ENCODE measurements at places on chromosomes 1 and 21.

GRCh38 chr1:99943223-99943794, 26.5 kb upstream of the SLC35A3 start:
- DNase-seq = peak; percentile 95

DNA sequence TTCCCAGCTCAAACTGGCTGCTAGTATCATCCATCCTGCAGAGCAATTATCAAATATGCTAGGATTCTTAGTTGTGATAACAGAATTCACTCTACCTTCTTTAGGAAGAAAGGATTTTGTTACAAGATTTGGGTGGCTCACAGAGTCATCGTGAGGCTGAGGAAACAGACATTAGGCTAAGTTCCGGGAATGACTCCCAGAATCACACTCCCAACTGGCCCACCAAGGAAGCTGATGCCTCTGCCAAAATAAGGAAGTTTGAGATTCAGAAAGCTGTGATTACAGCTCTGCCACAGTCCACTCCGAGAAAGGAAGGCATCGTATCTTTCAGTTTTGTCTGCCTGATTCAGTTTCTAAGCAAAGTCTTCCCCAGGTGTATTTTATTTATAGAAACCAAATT, 50.6 kb upstream of the LYPLAL1 start:
- DNase-seq = peak; percentile 28

- peak; percentile 99 for DNase-seq
Observed at GRCh38 chr1:12040457-12041051, 21.3 kb downstream of the MIIP start.

GRCh38 chr1:232020352-232020751, 393.8 kb downstream of the DISC1 start:
- no peak for DNase-seq

DNA sequence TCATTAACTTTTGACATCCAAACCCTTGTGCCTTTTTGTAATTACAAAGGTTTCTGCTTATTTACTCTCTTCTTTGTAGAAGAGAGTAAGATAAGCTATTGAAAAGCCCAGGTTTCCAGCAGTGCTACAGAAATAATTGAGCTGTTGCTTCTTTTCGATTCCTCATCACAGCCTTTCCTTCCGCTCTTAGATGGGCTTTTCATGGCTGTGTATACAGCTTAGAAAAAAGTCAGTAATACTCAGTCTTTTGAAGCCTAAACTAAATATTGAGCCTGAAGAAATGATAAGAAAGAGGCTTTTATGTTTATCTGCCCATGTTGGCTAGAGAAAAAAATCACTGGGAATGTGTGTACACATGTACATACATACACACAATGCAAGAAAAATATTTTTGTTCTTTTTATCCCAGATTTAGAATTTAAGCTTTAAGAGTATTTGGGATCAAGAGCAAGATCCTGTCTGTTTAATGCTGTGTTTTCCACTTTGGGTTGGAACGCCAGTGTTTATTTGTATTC, 172.4 kb downstream of the VPS13D start:
- no peak for DNase-seq

DNA sequence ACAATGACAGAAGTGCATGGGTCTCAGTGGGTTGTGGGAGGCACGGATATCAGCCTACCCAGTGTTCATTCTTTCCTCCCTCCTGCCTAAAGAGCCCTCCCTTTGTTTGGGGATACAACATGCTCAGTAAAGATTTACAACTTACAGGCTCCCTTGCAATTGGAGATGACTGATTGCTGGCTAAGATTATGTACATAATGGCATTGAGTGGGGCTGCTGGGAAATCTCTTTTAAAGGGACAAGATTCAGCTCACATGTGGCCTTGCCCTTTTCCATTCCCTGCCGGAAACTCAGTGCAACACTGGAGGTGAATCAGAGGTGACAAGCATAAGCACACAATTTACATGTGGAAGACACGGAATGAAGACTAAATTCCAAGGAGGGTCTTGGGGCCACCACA, 83.7 kb upstream of the CHRM3 start:
- no peak for DNase-seq

GRCh38 chr1:110155878-110156522, 5.7 kb downstream of the SLC6A17 start:
- peak; percentile 62 for DNase-seq

- no peak for DNase-seq
Observed at GRCh38 chr1:226349081-226349480, 40.1 kb upstream of the LIN9 start.

DNA sequence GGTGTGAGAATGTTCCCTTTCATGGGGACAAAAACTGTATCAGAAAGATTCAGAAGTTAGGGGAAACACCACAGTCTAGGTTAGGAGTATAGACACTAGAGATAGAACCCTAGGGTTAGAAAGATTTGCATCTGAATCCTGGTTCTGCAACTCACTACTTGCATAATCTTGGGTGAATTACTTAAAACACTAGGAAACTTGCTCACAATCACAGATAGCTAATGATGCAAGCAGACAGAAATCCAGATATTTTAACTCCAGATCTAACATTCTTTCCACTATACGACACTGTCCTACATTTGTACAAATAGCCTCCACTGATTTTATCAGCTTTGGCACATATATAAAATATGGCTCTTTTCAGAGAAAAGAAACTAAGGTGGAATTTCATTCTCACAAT, 30.8 kb upstream of the GLIS1 start:
- peak; percentile 81 for DNase-seq

GRCh38 chr1:6486433-6487011, 4.9 kb downstream of the PLEKHG5 start:
- peak; percentile 77 for DNase-seq

Measured in fibroblast of upper back skin (primary cell).